ENCODE measurements at places on chromosomes 3 and 15.

- no peak for DNase-seq
- H3K4me1 ChIP-seq, result no peaks in the 10 kb centered on the region
- H3K4me3 ChIP-seq, result no peak overlapping the region
- H3K27ac ChIP-seq, result no peak overlapping the region
- peaks cover 25% of the 10 kb centered on the region for H3K36me3 ChIP-seq
These were observed 32.3 kb upstream of the OCA2 start for GRCh38 chr15:28131400-28131799.

DNA sequence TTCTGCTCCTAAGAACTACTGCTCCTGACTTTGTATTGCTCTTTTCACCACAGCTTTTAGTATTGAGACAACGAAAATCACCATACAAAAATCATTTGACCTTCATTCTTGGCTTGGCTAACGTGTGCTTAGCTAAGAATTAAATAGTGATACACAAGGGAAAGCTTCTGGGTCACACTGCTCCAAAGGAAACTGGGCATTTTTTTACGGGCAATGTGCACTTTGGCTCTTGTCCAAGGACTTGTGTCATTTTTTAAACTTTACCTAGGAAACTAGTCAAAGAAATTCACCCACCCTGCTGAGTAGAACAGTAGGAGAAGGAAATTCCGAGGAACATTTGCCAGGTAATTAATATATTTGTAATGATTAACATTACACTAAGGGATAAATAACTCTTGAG, 19.8 kb downstream of the WDR72 start:
- no peaks in the 10 kb centered on the region for H3K36me3 ChIP-seq
- no peak overlapping the region for H3K27ac ChIP-seq
- DNase-seq, result no peak
- H3K4me1 ChIP-seq, result peaks cover 5% of the 10 kb centered on the region
- no peak overlapping the region for H3K4me3 ChIP-seq

DNA sequence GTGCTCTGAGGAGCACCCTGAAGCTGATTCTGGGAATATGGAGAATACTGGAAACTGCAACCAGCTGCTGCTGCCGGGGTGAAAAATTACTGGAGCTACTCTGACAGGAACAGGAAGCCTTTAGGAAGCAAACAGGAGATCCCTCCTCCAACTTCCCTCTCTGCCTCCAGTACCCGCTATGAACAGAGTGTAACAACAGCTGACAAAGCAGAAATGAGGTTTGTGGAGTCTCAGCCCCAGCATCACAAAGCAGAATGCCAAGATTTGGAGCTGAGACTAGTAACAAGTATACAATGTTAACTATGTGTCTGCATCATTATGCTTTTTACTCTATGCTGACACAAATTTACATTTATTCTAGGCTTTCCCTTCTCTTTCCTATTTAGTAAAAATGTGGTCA, 22.7 kb upstream of the PIAS1 start:
- H3K4me3 ChIP-seq, result no peak overlapping the region
- H3K4me1 ChIP-seq, result peaks cover 5% of the 10 kb centered on the region

DNA sequence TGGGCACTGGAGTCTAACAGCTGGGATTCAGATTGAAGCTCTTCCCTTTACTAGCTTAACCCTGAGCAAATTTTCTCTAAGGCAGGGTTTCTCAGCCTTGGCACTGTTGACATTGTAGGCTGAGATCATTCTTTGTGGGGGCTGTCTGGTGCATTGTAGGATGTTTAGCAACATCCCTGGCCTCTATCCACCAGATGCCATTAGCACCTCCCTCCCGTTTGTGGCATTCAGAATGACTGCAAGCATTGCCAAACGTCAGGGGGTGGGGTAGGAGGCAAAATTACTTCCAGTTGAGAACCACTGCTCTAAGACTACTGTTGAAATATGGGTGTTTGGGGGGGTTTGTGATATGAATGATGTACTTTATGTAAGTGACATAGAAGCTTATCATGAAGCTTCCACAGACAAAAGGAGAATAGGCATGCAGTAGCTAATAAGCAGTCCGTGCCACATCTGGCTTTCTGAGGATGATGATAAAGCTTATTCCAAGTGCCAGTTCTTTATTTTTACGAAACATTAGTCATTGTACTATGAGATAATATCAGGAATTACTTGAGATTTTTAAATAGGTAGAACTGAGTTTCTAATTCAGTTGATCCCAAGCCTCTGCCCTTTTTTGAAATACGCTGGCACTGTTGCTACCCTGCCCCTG, 39.3 kb downstream of the NKIRAS1 start:
- DNase-seq, result no peak
- H3K36me3 ChIP-seq, result no peaks in the 10 kb centered on the region
- H3K27ac ChIP-seq, result no peak overlapping the region
- H3K4me1 ChIP-seq, result peaks cover 4% of the 10 kb centered on the region
- no peak overlapping the region for H3K4me3 ChIP-seq
- no peaks in the 10 kb centered on the region for H3K27me3 ChIP-seq

DNA sequence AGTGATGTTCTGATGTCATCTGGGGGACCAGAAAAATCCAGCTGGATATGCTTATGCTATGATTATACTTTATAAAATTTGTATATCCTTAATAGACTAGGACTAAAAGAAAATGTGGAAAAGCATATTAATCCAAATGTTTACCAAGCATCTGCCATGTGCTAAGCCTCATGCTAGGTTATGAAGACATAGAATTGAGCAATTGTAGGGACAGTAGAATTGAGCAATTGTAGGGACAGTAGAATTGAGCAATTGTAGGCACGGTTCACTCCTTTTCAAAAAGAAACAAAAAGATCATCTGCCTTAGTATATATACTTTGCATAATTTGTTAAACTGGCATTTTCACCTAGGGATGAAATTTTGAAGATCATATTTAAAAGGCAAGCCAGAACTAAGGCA, 18.3 kb downstream of the ABHD5 start:
- no peaks in the 10 kb centered on the region for H3K4me1 ChIP-seq
- no peaks in the 10 kb centered on the region for H3K27me3 ChIP-seq
- H3K36me3 ChIP-seq, result peaks cover 8% of the 10 kb centered on the region
- no peak for DNase-seq

- H3K4me1 ChIP-seq, result peaks cover 9% of the 10 kb centered on the region
- no peak for DNase-seq
These were observed 46.0 kb downstream of the PPCDC start for GRCh38 chr15:75069301-75069925.

DNA sequence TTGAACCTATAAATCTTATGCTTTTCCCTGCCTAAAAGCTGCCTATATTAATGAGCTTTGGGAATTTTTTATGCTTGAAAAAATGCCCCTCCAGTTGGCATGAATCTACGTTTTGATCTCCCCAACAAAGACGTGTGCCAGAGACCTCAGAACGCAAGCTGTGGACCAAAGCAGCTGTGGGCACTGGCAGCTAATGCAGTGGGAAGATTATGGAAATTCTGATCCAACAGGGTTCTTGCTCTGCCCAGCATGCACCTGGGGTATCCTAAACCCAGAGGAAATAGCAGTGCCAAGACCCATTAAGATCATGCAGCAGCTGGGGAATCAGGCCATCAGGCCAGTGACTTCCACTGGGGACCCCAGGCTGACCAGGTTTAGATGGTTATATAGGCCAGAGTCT, 423.0 kb downstream of the ZBBX start:
- no peak overlapping the region for H3K27ac ChIP-seq
- DNase-seq, result no peak

DNA sequence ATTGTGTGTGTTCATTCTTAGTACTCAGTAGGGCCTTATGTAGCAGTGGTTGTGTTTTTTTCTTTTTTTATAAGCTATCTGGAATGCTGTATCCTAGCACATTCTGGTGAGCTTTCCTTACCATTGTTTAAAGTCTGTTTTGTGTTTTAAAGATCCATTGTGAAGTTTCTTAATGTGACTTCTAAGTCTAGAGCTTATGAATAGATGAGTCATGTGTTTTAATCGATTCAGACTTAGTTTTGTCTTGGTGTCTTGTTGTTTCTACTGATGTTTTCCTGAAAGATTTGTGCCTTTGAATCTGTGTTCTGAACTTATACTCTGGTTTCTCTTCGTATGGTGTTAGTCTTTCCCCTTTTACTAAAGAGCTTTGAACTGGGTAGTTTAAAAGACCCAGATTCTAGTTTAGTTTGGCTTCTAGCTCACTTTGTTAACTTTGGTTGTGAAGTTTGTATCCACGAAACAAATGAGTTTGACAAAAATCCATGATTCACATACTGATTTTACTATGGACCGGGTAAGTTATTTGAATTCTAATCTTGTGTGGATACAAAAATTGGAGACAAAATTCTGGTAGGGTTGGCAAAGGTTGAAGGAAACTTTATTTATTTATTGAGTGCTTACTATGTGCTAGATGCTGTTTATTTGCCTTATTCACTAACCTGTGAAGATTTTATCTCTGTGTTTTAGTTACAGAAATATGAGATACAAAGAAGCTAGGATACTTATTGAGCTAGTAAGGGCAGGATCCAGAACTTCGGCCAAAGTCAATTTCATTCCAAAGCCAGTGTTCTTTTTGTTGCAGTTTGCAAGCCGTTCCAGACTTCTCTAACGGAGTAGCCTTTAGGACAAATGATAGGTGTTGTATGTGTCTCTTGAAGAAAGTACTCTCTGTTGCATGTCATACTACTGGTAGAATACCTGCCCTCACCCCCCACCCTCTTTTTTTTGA, 24.8 kb downstream of the AKAP13 start:
- no peak for DNase-seq
- no peaks in the 10 kb centered on the region for H3K27me3 ChIP-seq

GRCh38 chr3:161471211-161471610, 25.4 kb upstream of the OTOL1 start:
- no peaks in the 10 kb centered on the region for H3K36me3 ChIP-seq
- H3K4me1 ChIP-seq, result no peaks in the 10 kb centered on the region
- no peak overlapping the region for H3K4me3 ChIP-seq
- no peak overlapping the region for H3K27ac ChIP-seq
- no peaks in the 10 kb centered on the region for H3K27me3 ChIP-seq

- peaks cover 28% of the 10 kb centered on the region for H3K27me3 ChIP-seq
- no peaks in the 10 kb centered on the region for H3K4me1 ChIP-seq
- no peak overlapping the region for H3K4me3 ChIP-seq
These were observed 2.1 kb downstream of the PODXL2 start for GRCh38 chr3:127630811-127631714.
